Stimulated activated CD4-positive, alpha-beta T cell treated with anti-CD3 and anti-CD28 coated beads, Interleukin-12 subunit alpha, Interleukin-12 subunit beta, amount 100 ng/mL, for 24 hours (primary cell): ENCODE measurements at places on chromosomes 11 and 22.
A peak's percentile ranks its signal among the peaks of the same experiment; 100 is the strongest.

- no peak for DNase-seq
Observed at GRCh38 chr11:47907499-47907898, 59.3 kb upstream of the NUP160 start.

- DNase-seq: no peak
Observed at GRCh38 chr11:134949121-134950090, 537.4 kb upstream of the B3GAT1 start.

GRCh38 chr11:123430721-123431497 lies 840 bp downstream of the GRAMD1B start:
- DNase-seq: peak; percentile 53

DNA sequence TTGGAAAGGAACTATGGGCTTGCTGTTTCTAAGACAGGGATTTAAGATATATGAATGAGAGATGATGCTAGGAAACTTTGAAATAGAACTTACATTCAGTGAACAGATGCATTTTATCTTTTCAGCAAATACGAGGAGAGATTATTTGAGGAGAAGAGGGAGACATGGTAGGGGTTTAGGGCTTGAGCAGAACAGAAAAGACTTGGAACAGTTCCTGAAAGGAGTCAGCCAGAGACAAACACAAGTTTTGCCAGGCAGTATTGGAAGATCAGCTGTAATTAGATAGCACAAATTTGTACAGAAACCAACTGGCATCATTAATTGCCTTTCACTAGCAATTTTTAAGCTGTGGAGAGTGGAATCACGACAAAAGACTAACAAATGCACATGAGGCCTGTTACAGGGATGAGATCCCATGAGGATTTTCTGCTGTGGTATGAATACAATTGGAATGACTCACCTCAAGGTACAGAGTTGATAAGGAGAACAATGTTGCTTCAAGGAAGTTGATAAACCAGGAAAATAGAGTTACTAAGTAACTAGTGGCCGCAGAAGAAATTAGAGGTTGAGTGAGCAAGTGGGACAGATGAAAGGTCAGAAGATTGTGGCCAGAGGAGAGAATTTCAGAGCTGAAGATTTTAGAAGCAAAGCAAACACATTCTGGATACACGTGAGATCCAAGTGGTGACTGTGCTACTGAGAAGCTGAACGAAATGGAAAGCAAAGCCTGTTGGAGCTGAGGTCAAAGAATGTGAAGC lies 67.9 kb downstream of the CYB5R2 start:
- no peak for DNase-seq

DNA sequence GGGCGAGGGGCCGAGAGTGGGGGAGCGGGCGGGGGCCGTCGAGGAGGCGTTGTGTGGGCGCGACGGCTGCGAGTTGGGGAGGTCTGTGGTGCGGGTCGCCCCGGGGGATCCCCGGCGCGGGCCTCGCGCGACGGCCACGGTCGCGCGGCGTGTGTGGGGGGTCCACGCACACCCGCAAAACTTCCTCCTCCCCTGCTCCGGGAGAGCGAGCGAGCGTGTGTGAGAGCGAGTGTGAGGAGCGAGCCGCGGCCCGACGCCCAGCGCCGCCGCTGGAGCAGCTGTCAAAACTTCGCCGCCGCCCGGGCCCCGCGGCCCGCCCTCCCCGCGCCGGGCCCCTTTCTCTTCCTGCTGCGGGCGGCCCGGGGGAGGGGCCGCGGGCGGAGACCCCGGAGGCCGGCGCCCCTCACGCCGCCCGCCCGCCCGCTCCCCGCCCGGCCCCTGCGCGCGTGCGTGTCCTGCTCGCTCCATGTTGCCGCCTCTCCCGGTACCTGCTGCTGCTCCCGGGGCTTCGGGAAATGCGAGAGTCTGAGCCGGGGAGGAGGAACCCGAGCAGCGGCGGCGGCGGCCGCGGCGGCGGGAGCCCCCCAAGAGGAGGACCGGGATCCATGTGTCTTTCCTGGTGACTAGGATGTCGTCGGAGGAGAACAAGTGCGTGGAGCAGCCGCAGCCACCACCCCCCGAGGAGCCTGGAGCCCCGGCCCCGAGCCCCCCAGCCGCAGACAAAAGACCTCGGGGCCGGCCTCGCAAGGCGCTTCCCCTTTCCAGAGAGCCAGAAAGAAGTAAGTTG lies 9.0 kb upstream of the CCT8L2 start:
- DNase-seq: no peak

- DNase-seq: no peak
Observed at GRCh38 chr11:36930256-36930655, 332.2 kb upstream of the RAG2 start.

DNA sequence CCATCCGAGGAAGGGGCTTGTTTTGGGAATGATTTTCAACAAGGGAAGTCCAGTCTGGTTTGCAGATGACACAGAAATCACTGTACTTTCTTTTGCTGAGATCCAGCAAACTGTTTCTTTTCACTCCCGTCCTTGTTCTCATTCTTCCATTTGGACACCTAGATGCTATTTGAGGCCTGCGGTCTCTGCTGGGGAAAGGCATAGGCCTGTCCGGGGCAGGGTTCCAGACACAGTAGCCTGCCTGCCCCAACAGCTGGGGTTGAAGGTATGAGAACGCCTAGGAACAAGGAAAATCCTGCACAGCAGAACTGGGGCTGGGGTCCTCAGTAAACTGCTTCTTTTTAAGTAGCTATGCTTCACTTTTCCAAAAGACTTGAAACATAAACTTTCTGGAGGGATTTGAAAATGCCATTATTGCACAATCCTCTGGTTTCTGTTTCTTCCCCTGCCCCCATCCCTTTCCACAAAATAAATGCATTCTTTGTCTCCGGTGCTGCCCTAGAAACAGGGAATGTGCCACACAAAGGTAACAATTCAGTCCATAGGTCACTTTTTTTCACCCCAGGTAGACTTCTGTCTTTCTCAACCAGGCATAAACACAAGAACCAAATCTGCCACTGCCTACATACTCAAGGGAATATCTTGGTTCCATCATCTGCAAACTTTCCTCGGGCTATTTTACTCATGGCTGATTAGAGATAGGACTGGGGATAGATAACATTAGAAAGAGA lies 174.8 kb upstream of the MTMR2 start:
- no peak for DNase-seq

- DNase-seq: no peak
Observed at GRCh38 chr11:45174168-45174835, 27.9 kb downstream of the PRDM11 start.

DNA sequence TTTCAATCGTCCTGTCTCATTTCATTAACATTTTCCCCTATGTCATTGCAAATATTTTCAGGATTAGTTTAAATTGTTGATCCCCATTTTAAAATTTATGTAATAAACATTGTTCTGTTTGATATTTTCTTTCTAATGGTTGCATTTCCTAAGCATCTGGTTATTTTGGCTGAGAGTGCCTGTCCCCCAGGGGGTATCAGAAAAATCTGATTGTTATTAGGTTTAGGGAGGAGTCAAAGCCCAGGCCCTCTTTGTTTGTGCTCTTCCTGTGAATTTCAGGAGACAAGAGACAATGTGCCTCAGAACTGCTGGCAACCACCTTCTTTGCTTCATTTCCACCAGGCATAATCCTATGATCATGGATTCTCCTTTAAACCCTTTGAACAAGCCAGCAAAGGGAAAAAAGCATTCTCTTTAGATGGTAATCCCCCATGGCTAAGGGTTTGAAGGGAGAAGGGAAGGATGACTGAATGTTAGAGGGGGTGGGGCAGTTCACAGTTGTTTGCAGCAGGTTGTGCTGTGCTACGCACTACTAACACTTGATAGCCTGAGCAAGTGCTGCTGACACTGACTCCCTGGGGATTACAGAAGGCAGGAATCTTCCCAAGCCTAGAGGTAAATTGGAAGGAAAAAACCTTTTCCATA lies 462.4 kb upstream of the LRRC4C start:
- no peak for DNase-seq

DNA sequence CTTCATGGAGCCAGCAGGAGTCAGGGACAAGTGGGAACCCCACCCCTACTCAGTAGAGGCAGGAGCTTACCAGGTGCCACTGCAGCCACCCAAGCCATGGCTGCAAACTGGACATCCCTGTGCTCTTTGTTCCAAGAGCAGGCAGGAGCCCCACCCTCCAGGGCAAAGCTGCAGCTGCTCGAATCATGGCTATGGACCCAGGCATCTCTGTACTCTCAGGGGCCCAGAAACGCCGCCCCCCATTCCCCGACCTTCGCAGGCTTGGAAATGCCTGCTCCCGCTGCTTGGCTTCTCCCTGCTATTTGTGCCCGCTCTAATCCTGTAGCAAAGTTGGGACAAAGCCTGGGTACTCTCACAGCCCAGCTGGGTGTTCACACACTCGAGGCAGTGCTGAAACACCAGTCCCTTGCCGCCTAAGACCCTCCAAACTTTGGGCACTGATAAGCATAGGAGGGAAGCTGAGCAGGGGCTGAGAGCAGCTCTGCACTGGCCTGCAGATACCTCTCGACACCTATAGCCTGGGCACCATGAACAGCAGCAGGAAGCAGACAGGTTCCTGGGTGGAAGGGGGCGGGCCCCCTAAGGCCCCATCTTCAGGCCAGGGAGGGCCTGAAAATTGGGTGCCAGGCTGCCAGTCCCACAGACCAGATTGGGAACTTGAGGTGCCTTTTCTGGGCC lies 402.4 kb downstream of the LRRC4C start:
- DNase-seq: no peak

DNA sequence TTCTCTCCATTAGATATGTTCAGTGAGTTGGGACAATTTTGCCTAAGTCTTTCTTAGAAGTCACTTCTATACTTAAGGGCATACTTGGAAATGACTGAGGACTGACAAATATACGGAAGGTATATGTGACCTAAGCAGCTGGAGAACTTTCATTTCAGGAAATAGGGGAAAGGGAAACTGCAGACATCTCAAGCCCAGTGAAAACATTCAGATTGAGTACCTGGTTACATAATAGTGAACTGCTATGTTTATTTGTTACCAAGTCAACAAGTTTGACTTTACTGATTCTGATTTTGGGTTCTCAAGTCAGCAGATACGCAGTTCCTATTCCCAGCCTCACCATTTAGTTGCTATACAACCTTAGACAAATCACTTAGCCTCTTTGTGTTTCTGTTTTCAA lies 1173.9 kb downstream of the LRRC4C start:
- no peak for DNase-seq

DNA sequence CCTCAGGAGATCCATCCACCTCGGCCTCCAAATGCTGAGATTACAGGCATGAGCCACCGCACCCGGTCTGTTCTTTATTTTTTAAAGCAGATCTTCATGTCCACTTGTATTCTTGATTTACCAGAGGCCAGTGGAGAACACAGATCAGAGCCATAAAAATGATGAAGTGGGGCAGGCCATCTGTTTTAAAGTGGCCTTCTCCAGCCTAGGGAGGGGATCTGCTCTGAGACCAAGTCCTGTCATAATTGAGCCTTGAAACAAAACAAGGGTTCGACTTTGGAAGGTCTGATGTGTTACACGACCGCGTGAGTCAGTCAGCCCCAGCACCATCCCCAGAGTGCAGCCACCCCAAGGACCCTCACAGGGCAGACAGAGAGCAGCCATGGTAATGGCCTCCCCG lies 27.5 kb downstream of the ABCC8 start:
- no peak for DNase-seq
